ENCODE measurements at places on chromosomes 1 and 21.

DNA sequence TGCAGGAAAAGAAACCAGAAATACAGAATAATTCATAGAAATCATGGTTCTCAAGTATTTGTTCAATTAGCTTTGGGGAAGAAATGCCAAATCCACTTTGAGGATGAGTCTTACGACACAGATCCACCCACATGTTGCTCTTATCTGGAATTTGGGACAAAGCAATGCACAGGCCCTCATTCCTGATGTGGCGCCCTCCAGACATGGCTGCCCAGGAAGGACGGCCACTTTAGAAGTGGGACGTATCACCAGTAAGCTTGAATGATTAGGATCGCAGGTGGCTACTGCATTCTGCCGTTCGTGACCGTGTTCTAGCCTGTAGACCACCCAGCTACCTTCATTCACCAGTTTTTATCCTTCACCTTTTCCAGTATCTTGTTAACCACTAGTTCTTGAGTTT is 20.1 kb upstream of the NCMAP start:
- DNase-seq, result no peak

DNA sequence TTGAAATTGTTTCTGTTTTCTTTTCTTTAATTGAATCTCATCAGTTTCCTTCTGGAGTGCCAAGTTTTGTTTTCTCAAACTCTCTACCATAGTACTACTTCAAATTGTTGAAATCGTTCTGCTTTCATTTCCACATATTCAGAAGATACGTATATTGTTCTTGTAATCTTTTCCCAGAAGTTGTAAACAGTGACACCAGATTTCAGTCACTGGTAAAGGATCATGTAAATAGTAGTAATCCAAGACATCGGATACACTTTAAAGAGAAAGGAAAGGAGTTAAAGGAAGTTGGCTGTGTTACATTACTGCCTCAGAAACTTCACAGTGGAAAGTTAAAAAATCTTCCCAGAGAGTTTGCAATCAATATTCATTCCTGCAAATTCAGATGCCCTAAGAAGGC is 67.5 kb downstream of the RGL1 start:
- no peak for DNase-seq

DNA sequence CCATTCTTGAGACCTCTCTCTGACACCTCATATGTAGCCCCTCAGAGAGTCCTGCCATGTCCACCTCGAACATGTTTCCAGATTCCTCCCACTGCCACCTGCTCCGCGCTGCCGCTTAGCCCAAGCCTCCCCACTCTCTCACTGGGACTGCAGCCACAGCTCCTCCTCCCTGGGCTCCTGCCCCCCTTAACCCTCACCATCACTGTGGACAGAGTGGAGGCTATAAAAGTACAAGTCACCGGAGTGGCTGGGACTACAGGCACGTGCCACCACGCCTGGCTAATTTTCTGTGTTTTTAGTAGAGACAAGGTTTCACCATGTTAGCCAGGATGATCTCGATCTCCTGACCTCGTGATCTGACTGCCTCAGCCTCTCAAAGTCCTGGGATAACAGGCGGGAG is 77.0 kb downstream of the VWA5B1 start:
- DNase-seq, result no peak

- no peak for DNase-seq
Measured at GRCh38 chr1:22376546-22376945, 75.1 kb upstream of the ZBTB40 start.

DNA sequence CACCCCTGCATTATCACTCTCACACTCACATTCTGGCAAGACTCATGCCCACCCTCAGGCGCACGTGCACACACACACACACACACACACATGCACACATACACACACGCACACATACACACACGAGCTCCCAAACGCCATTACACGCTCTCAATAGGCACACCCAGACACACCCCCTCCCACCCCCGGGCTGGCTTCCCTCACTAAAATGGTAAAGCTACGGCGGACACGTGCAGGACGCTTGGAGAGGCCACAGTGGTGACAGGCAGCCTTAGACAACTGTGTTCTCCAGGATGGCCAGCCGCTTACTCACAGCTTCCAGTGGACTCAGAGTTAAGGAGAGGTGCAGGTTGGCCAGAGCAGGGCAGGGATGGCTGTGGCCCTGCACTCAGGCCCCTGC is 10.1 kb downstream of the MATN1 start:
- no peak for DNase-seq

DNA sequence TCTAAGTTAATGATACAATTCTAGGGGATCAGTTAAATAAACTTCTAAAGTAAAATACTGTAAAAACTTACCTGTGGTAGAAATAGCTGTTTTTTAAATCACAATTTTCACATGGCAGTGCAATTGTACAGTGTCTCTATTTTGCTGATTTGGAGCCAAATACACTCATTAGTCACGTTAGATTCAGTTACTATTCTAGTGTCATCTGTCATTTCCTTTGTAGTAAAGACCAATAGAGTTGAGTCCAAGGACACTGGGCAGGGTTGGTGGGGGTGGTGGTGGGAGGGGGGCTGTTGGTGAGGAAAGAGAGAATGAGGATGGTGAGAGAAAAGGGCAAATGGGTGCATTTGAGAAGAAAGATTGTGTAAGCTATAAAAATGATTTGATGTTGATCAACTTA is 33.6 kb downstream of the CD55 start:
- no peak for DNase-seq

DNA sequence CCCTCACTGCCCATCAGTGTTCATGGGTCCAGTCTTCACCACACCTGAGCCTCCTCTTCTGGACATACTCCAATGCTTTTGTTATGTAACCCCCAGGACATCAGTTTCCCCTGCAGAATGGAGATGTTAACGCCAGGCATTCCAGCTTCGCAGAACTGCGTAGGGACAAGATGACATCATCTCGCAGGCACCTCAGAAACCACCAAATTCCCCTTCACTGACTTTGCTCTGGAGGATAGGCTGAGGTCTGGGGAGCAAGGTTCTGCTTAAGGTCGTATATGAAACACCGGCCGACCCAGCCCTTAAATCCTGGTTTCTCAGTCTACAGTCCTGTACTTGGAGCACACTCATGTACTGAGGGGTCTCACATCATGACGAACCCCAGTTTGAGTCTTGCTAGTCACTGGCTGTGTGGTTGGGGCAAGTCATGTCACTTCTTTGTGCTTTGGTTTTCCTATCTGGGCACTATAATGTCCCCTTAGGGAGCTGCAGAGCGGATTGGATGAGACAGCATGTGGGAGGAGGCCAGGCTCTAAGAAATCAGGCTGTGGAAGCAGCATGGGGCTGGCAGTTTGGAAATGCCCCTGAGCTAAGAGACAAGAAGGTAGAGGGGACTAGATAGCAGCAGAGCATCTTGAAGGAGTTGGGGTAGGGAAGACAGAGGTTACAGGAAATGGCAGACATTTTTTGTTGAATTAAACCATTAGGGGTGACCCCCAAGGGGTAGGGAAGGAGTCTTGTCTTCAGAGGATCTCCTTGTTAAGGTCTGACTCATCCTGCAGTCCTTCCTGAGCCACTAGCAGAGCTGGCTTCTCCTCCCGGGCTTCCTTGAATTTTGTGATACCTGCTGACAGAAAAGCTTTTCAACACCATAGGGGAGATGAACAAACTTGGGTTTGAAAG is 138.3 kb downstream of the FOXD2 start:
- DNase-seq, result no peak

- DNase-seq, result no peak
Measured at GRCh38 chr1:77829851-77830250, 50.4 kb downstream of the MIGA1 start.

DNA sequence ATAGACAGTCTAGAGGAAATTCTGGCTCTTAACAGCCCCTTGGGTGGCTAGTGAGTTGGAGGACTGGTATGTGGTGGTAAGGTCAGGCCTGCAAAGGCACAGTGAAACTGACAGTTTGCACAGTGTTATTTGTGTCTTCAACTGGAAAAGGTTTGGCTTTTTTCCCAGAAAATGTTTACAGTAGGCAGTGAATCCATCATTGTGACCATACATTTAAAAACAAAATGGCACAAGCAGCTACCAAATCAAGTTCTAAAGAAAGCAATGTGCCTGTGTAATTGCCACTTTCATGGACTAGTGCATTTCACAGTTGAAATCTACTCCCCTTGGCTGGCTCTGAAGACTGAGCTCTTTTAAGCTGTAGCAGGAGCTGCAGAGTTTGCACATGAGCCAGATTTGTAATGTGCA is 24.8 kb downstream of the ATPAF1 start:
- peak; percentile 90 for DNase-seq

Data from NCI-H2171 treated with DMSO at 0.1 percent for 48 hours (cell line).